ENCODE measurements at places on chromosomes 2 and 18.

GRCh38 chr2:24055750-24056149, 6.2 kb downstream of the FKBP1B start:
- no peak for DNase-seq

GRCh38 chr2:61658841-61659780, 121.0 kb upstream of the XPO1 start:
- no peak for DNase-seq

DNA sequence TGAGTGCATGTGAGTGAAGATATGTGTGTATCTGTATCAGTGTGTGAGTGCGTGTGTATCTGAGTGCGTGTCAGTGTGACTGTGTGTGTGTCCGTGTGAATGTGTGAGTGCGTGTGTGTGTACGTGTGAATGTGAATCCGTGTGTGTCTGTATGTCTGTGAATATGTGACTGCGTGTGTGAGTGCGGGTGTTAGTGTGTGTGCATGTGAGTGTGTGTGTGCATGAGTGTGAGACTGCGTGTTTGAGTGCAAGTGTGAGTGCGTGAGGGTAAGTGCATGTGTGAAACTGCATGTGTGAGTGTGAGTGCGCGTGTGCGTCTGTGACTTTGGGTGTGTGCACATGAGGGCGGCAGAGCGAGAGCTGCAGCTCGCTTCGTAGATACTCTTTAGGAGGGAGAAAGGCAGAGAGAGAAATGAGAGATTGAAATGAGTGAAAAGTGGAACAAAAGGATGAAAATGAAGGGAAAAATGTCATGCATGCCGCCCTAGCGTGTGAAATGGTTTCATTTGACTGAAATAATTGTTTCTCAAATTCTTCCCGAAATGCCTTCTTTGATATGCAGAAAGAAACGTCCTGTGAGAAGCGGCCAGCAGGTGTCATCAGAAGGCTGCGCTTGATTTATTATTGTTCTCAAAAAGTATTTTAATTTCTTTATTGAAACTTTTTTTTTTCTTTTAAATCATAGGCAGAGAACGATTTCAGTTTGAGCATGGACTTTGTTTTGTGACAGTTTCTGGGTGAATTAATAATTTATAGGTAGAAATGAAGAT, 25.6 kb downstream of the ZNF407 start:
- DNase-seq = no peak

DNA sequence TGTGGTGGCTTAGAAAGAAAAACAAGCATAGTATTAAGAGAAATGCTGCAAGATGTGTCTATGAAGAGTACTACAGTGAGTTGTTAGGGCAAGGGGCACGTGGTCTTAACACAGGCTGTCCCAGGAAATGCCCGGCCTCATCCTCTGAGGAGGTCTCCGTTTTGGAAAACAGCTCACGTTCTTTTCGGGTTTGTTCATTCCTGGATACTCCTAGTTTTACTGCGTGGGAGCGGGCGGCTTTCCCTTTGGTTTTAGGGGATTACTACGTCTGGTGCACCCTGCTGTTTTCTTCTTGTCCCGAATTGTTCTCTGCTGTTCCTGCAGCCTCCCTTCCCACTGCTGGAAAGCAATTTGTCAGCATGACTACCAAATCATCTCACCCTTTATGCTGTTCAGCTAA, 55.5 kb upstream of the RAB6D start:
- DNase-seq = no peak

- peak; percentile 57 for DNase-seq
These were observed 136.1 kb upstream of the PID1 start for GRCh38 chr2:229407170-229407569.

DNA sequence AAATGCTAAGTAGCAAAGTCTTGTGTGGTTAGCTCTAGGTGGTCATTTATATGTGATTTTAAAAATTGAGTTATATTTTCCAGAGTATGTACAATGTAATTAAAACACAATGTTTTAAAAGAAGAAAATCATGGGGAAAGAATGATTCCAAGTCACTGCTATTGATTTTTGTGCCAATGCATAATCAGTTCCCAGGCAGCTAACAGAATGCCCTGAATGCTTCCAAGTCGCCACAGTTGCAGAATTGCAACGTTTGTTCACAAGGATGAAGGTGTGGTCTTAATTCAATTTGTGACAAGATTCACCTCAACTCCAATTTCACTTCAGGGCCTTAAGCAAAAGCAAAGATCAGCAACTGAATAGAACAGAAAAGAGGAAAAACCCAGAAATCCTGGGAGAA, 200.4 kb downstream of the SPP2 start:
- DNase-seq = no peak

GRCh38 chr18:35982409-35983114, 10.1 kb downstream of the RMP24 start:
- no peak for DNase-seq

DNA sequence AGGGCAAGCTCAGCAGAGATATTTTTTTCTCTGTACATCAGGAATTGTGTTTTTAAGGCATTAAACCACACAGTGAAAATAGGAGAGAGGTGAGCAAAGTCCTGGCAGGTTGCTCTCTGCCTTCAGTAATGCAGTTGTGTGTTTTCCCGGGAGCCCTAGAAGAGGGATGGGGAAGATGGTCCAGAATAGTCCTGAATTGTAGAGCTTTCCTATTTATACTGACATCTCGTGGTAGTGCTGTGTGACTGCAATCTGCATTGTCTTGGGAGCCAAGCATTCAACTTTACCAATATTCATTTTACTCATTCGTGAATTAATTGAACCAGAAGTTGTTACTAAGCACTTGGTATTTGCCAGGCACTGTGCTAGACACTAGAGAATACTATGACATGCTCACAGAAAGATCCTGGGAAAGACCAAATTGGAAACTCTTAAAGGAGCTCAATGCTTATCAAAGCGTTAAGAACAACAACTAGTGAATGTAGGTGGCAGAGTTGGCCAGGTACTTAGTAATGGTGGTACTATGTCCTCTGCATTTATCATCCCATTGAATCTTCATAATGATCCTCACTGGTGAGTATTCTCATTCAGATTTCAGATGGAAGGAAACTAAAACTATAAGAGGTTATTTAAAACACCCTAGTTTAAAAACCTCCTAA, 214.6 kb downstream of the TRIB2 start:
- DNase-seq = no peak

DNA sequence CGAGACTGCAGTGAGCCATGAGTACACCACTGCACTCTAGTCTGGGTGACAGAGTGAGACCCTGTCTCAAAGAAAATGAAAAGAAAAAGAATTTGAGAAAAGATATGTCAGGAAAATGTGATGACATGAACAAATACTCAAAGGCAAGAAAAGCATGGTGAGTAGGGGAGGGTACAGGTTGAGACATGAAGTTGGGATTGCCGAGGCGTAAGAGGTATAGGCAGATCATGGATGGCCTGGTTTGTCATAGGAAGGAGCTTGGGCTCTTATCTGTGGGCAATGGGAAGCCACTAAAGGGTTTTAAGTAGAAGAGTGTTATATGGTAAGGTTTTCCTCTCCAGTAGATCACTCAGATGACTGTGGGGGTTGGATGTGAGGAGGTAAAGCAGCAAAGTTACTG, 32.3 kb downstream of the SPAST start:
- no peak for DNase-seq

GRCh38 chr18:1526991-1527390, 622.3 kb downstream of the ADCYAP1 start:
- no peak for DNase-seq

- no peak for DNase-seq
These were observed 29.6 kb upstream of the DSC1 start for GRCh38 chr18:31192086-31192776.
